ENCODE measurements at places on chromosomes 11 and 22. TPM values are rescaled to one million over a fixed set of nuclear protein-coding genes. Genes with fewer than 3 reads are reported as not detected.

The ELF5 gene
- total RNA-seq: not detected

- no peak for DNase-seq
- H3K4me1 ChIP-seq: no peaks in the 10 kb centered on the region
- H3K4me3 ChIP-seq: no peak overlapping the region
- H3K27ac ChIP-seq: no peak overlapping the region
- H3K27me3 ChIP-seq: no peaks in the 10 kb centered on the region
- no peaks in the 10 kb centered on the region for H3K36me3 ChIP-seq
Observed at GRCh38 chr11:44421090-44421675, 111.2 kb upstream of the ALX4 start.

DNA sequence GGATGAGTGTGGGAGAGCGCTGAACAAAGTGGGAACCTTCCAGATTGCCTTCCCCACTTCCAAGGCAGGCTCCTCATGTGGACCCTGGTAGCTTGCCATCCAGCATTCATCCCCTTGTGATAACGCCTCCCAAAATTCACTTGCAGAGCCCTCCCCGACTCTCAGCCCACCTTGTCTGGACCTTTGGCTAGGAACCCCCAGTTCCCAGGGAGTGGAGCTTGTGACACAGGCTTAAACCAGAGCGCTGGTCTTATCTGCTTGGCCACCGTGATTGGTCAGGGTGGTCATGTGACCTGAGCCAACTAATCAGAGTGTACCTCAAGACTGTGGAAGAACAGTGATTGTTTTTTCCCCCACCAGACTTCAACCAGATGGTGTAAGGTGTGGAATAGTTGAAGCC lies 9.6 kb upstream of the SLC35C1 start:
- no peaks in the 10 kb centered on the region for H3K36me3 ChIP-seq
- no peaks in the 10 kb centered on the region for H3K27me3 ChIP-seq
- no peak overlapping the region for H3K4me3 ChIP-seq

The TRIM49 gene
- not detected for total RNA-seq

DNA sequence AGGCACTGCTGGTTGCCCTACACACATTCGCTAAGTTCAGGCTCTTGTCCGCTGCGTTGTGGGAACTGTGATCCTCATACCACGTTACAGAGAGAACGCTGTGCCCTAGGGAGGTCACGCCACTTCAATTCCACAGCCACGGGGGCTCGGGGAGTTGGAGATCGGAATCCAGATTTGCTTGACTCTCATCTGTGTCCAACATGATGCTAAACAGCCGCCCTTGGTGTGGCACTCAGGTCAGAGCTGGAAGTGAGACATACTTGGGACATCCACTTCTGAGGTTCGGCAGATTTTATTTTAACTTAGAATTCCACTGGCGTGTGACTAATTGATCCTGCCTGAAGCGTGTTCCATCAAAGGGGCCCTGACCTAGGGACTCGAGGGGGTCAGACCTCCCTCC lies 41.7 kb downstream of the RIBC2 start:
- H3K4me1 ChIP-seq: no peaks in the 10 kb centered on the region
- no peak overlapping the region for H3K4me3 ChIP-seq
- no peak overlapping the region for H3K27ac ChIP-seq
- DNase-seq: no peak
- H3K27me3 ChIP-seq: no peaks in the 10 kb centered on the region

The TNKS1BP1 gene
- total RNA-seq: 165 TPM

The CASP12 gene
- 0.39 TPM for total RNA-seq

- peak overlapping the region; percentile 81 for H3K27ac ChIP-seq
- DNase-seq: peak; percentile 73
- no peaks in the 10 kb centered on the region for H3K36me3 ChIP-seq
- peaks cover 68% of the 10 kb centered on the region for H3K4me1 ChIP-seq
Observed at GRCh38 chr11:113721462-113722066, 15.5 kb upstream of the TMPRSS5 start.

DNA sequence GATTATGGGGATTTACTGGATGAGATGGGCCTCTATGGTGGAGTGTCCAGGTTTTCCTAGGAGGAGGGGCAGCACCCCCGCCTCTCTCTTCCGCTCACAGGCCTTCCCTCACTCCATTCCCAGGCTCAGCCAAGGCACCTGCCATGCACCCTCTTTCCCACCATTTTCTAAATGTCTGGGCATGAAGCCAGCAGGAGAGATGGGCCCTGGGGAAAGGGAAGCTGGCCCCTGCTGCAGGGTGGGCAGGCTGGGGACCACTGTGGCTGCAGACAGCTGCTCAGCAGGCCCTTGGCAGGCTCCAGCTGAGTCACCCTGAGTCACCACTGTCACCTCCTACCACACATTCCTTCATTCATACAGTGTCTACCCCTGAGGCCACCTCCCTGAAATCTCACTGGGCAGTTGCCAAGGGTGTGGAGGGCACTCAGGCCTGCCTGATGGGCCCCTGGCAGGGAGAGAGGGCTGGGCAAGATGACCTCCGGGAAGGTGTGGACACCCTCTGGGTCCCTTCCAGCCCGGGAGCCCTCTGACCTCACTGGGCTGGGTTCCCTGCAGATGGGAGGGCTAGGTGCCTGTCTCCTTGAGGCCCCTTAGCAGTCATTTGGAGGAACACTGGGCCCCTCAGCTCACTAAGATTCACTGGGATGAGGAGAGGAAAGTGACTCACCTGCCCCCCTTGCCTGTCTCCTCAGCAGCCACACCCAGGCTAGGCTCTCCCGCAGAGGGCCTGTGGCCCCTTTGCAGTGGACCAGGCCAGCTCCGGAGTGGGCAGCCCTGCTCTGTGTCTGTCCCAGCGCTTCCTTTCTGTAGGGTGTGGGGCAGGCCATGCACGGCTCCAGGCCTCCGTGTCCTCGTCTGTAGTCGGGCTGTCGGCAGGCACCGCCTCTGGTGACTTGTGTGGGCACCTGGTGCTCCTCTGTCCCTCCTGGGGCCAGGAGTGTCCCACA lies 7.8 kb downstream of the MYEOV start:
- peaks cover 11% of the 10 kb centered on the region for H3K4me1 ChIP-seq
- H3K27ac ChIP-seq: no peak overlapping the region
- no peak overlapping the region for H3K4me3 ChIP-seq
- H3K27me3 ChIP-seq: no peaks in the 10 kb centered on the region

The POTEH gene
- total RNA-seq: not detected

The NRIP3 gene
- total RNA-seq: not detected

GRCh38 chr11:110860461-110860860 lies 148.2 kb upstream of the ARHGAP20 start:
- H3K36me3 ChIP-seq: no peaks in the 10 kb centered on the region
- no peak overlapping the region for H3K27ac ChIP-seq
- H3K4me1 ChIP-seq: no peaks in the 10 kb centered on the region
- no peaks in the 10 kb centered on the region for H3K27me3 ChIP-seq
- DNase-seq: no peak

The ZNF74 gene
- total RNA-seq: 3.0 TPM

The OTOG gene
- total RNA-seq: not detected

The KBTBD3 gene
- 6.2 TPM for total RNA-seq

DNA sequence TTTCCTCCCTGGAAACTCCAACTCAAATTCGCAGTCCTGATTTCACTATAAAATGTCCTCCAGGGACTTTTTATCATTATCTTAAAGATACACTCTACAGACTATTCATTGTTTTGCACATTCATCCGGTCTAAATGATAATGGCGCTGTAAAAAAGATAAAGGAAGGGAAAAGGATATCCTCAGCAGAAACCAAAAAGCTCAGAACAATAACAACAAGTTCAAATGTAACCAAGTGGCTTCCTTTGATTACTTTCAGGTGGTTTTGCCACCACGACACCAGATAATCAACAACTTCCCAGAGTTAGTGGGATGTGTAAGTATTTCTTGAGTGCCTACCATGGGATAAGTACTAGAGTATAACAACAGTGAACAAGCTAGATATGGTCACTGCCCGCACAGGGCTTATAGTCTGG lies 26.3 kb downstream of the PRCP start:
- H3K27me3 ChIP-seq: no peaks in the 10 kb centered on the region
- no peak for DNase-seq
- H3K27ac ChIP-seq: no peak overlapping the region

DNA sequence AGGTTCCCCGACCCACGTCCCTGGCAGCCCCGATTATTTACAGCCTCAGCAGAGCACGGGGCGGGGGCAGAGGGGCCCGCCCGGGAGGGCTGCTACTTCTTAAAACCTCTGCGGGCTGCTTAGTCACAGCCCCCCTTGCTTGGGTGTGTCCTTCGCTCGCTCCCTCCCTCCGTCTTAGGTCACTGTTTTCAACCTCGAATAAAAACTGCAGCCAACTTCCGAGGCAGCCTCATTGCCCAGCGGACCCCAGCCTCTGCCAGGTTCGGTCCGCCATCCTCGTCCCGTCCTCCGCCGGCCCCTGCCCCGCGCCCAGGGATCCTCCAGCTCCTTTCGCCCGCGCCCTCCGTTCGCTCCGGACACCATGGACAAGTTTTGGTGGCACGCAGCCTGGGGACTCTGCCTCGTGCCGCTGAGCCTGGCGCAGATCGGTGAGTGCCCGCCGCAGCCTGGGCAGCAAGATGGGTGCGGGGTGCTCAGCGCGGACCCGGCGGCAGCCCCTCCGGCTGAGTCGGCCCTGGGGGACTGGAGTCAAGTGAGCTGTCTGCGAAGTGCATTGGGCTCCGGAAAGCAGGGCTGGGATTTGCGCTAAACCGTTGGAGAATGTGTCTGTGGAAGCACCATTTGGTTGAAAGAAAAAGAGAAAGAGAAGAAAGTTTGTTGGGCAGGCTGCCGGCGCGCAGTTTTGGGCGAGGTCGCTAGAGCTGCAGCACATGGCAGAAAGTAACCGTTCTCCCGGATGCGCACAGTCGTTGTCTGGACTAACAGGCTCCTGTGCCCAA lies at the start of gene CD44:
TSS of gene CD44 (plus strand) at position 229 of the 779 bp plus-strand sequence. CDS start at position 362, 133 bp downstream.
- H3K4me3 ChIP-seq: peak within 1 kb of the TSS; percentile 76
- H3K27me3 ChIP-seq: peaks cover 7% of the 10 kb centered on the region
- peak within 1 kb of the TSS; percentile 74 for H3K27ac ChIP-seq
- H3K36me3 ChIP-seq: no peaks in the 10 kb centered on the region
- DNase-seq: peak; percentile 57

DNA sequence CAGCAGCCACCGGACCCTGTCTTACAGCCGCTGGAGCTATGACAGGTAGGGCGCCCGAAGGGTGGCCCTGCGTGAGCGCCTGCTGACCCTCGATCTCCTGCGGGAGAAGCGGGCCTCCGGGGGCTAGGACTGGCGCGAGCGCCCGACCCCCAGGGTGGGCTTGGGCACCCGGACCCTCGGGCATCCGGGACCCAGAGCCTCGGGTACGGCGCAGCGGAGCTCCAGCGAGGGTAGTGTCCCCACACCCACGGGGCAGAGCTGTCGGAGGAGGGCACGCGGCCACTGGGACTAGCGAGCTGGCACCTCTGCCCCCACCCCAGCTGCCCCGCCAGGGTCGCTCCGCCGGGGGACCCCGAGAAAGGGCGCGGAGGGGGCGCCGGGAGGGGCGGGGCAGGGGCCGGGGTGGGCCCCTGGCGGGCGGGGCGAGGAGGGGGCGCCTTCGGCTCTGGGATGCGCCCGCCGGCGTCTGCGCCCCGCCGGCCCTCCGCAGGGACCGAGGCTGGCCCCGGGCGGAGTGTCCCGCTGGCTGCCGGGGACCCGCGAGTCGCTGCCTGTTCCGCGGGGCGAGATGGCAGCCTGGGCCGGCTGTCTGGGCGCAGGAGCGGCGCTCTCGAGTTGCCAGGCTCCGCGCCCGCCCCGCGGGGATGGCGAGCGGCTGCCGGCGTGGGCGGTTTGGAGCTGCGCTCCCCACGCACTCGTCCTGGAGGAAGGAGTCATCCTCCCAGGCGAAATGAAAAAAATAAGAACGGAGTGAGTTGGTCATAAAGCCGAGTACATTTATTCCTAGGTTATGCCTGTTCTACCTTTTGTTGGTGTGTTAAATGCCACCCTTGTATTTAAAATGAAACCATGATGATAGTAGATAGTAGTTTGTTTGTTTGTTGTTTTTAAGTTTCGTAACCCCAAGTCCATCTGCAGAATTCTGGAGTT lies 32.4 kb downstream of the EIF3F start:
- peaks cover 17% of the 10 kb centered on the region for H3K4me1 ChIP-seq
- peak overlapping the region; percentile 56 for H3K27ac ChIP-seq
- H3K27me3 ChIP-seq: peaks cover 33% of the 10 kb centered on the region
- DNase-seq: no peak
- H3K4me3 ChIP-seq: peak overlapping the region; percentile 70
- H3K36me3 ChIP-seq: no peaks in the 10 kb centered on the region

DNA sequence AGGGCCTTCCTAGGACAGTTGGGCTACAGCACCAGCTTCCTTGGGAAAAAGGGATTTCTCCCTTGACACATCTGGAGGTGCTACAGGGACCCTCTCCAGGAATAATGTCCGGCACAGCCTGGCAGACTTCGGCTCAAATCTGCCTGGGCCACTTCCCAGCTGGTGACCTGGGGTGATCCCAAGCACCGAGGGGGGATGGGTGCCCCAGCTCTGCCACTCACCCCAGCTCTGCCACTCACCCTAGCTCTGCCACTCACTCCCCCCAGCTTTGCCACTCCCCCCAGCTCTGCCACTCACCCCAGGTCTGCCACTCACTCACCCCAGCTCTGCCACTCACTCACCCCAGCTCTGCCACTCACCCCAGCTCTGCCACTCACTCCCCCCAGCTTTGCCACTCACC lies 9.9 kb downstream of the OSBPL5 start:
- no peaks in the 10 kb centered on the region for H3K36me3 ChIP-seq
- DNase-seq: no peak
- no peak overlapping the region for H3K4me3 ChIP-seq
- H3K4me1 ChIP-seq: peaks cover 42% of the 10 kb centered on the region
- peak overlapping the region; percentile 63 for H3K27ac ChIP-seq

GRCh38 chr11:76723548-76723947 lies 53.0 kb upstream of the LRRC32 start:
- no peak for DNase-seq
- no peaks in the 10 kb centered on the region for H3K36me3 ChIP-seq
- no peaks in the 10 kb centered on the region for H3K27me3 ChIP-seq
- H3K4me1 ChIP-seq: peaks cover 3% of the 10 kb centered on the region
- no peak overlapping the region for H3K4me3 ChIP-seq

The DDTL gene
- 1.1 TPM for total RNA-seq

Data from gastrocnemius medialis (tissue), 4 donors.